ENCODE measurements at places on chromosomes 7 and 10. TPM values are rescaled to one million over a fixed set of nuclear protein-coding genes. Genes with fewer than 3 reads are reported as not detected.

- no peak for DNase-seq
Observed at GRCh38 chr7:6730343-6730633, 23.5 kb upstream of the ZNF12 start.

Gene AKR1C4
- not detected for total RNA-seq

- no peak for DNase-seq
Observed at GRCh38 chr10:88316292-88316861, 266.7 kb downstream of the RNLS start.

Gene NYAP1
- 5.4 TPM for total RNA-seq

DNA sequence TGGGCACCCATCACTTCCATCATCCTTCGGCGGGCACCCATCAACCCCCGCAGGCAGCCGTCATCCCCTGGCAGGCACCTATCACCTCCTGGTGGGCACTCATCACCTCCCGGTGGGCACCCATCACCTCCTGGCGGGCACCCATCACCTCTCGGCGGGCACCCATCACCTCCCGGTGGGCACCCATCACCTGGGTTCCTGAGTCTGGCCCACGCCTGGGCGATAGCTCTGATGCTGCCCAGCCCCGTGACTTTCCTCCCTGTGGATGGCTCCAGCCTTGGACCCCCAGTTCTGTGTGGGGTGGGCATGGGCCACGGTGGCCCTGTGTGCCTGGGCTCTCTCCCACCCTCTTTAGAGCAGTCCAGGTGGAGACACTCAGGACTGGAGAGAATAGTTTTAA lies 29.0 kb downstream of the PFKFB3 start:
- no peak for DNase-seq

Gene FAM241B
- not detected for total RNA-seq

Gene C10orf53
- total RNA-seq = not detected

GRCh38 chr7:47714669-47715607 lies 133.0 kb upstream of the TNS3 start:
- no peak for DNase-seq

DNA sequence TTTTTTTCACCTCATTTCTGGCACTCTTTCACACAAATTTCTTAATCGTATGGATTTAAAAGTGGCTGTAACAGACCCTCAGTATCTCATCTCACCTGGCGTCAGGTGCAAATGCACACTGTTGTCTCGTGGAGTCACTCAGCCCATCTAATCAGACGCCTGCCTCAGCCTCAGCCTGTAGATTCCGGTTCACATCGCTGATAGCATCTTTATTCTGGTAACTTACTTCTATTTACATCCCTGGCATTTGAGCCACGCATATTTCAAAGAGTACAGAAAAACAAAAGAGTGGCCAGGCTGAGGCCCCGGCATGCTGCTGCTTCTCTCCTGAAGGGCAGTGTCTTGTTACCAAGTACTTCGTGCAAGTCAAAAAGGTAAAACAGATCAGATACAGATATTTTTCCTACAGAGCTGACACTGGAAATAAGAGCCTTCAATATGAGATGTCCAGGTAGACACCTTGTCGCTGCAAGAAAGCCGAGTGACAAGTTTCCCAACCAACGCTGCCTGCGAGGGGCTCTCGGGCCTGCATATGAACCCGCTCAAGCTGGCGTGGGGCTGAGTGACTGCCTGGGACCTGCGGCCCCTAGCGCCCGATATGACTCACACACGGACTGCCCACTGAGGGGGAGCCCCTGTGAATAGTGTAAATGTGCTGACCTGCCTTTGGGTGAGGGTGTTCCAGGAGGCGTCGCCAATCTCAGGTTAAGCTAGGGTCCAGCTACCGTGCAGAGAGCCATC lies 4.3 kb downstream of the VIPR2 start:
- no peak for DNase-seq

Gene PALD1
- 276 TPM for total RNA-seq

- DNase-seq = peak; percentile 39
Observed at GRCh38 chr10:96512524-96513304, 1.0 kb downstream of the TLL2 start.

DNA sequence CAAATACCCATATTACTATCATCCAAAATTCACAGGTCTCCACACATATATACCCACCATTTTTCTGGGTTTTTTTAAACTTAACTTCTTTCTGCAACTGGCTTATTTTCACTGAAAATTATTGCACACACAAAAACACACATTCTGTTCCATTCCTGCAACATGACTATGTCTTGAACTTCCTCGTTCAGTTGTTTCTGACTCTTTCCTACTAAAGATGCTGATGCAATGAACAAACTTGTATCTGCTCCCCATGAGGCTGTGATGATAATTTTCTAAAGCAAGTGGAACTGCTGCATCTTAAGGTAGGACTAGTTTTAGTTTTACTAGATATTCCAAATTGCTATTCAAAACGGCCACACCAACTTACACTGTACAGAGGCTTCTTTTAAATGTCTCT lies 77.7 kb downstream of the OSBPL3 start:
- DNase-seq = no peak

- no peak for DNase-seq
Observed at GRCh38 chr10:48213047-48213446, 61.4 kb downstream of the FRMPD2 start.

DNA sequence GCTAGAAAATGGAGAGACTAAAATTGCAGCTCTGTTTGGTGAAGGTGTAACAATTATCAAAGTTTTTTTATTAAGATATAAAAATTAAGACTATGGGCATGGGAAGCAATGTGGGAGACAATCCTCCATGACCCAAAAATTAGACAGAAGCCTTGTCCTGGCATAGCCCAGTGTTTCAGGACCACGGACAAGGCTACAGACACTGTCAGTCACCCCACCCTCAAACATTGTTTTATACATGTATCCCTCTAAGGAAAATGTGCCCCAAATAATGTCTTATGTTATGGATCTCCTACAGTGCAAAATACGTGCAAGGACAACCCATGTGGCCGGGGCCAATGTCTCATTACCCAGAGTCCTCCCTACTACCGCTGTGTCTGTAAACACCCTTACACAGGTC lies 24.0 kb downstream of the HABP2 start:
- DNase-seq = peak; percentile 56

DNA sequence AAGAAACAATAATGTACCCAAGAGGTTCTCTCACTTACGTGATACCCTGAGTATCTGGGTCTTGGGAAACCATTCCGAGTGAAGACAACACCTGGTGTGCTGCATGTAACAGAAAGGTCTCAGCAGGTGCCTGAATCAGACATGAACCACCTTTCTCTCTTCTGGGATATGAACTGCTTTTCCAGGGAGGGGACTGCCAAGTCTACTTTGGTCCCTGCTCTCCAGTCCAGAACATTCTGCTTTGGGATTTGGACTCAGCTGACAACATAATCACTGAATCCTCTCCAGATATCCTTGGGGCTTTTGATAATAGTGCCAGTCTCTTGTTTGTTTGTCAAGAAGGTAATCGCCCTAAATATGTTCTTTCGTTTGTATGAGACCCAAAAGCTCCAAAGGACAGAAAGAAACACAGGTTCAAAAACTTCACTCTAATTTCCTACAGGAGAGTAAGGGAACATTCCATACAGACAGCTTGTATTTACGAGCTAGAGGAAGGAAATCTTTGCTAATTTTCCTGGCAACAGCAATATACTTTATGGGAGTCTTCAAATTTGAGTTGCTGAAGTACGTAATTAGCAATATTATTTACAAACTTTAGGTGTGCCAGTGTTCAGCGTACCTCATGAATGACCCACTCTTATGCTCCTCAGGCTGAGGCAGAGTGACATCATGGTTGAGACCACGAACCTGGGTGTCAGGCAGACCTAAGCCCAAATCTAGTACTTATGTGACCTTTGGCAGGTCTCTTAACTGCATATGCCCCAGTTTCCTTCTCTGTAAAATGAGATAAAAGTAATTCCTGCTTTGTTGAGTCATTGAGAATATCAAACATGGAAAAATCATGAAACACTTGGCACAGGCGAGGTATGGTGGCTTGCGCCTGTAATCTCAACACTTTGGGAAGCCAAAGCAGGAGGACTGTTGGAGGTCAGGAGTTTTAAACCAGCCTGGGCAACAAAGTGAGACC lies 5.4 kb downstream of the ABLIM1 start:
- peak; percentile 75 for DNase-seq

Gene ASB10
- not detected for total RNA-seq

- no peak for DNase-seq
Observed at GRCh38 chr10:46286991-46287693, at the start of gene ANTXRL. TSS of gene ANTXRL (plus strand) at chr10:46286997. CDS start at chr10:46287263, 266 bp downstream.

DNA sequence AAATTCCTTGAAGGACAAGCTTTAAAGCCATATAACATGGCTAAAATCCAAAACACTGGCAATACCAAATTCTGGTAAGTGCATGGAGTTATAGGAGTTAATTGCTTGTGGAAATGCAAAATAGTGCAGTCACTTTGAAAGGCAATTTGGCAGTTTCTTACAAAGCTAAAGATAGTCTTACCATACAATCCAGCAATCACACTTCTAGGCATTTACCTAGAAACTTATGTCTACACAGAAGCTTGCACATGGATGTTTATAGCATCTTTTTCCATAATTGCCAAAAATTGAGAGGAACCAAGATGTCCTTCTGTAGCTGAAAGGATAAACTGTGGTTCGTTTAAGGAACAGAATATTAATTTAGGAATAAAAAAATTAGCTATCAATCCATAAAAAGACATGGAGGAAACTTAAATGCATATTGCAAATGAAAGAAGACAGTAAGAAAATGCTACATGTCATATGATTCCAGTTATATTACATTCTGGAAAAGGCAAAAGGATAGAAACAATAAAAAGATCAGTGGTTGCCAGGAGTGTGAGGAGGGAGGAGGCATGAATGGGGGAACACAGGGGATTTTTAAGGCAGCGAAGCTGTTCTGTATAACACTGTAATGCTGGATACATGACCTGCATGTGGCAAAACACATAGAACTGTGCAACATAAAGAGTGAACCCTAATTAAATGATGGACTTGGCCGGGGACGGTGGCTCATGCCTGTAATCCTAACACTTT lies 51.9 kb downstream of the GNAT3 start:
- DNase-seq = no peak

Gene GIMAP1
- 28.2 TPM for total RNA-seq

Gene FAM25A
- total RNA-seq = not detected

DNA sequence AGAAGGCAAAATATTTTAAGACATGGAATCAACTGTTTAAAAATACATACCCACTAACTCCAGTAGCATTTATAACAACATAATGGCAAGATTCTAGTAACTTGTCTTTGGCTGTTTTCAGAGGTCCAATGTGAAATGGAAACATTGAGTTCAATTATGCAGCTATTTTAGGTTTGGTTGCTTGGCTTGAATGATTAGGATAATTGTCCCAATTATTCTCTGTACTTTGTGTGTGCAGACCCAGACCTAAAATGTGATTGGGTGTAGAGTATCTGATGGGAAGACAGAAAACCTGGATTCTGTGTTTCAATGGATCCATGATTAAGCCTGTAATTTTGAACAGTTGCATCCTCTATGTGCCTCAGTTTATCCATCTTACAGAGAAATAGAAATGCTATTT lies 392.7 kb upstream of the NFE2L3 start:
- DNase-seq = no peak

Gene SLC39A12
- total RNA-seq = under 0.01 TPM

DNA sequence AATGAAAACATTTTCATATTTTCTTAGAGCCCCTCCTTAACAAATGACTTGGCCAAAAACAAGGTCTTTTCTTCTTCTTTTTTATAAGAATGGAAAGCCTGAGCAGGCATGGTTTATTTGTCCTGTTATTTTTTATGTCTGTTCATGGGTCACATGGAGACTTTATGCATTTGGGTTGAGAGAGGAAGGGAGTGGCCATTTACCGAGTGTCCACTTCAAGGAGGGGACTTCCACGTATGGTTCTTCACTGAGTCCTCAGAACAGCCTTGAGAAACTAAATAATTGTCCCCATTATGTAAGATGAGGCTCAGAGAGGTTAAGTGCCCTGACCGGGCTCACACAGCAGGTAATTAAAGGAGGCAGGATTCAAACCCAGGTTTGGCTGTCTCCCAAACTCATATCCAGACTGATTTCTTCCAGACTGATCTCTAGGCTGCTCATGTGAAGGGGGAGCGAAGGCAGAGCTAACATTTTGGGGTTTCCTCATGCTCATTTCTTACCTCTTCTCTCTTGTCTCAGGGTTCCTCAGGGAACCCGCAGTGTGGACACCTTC lies 82.2 kb downstream of the CDH23 start:
- DNase-seq = no peak

GRCh38 chr10:31926765-31927564 lies 1.7 kb downstream of the ARHGAP12 start:
- peak; percentile 20 for DNase-seq

Gene HTRA1
- total RNA-seq = 54.7 TPM

GRCh38 chr7:33933611-33934281 lies 28.4 kb downstream of the BMPER start:
- DNase-seq = no peak

- DNase-seq = no peak
Observed at GRCh38 chr7:40996233-40996677, 706.6 kb downstream of the INHBA start.

- DNase-seq = no peak
Observed at GRCh38 chr7:29410996-29411395, 152.6 kb upstream of the PRR15 start.

- DNase-seq = peak; percentile 71
Observed at GRCh38 chr7:30796105-30796869, 25.1 kb downstream of the MINDY4 start.

Gene EN2
- not detected for total RNA-seq

DNA sequence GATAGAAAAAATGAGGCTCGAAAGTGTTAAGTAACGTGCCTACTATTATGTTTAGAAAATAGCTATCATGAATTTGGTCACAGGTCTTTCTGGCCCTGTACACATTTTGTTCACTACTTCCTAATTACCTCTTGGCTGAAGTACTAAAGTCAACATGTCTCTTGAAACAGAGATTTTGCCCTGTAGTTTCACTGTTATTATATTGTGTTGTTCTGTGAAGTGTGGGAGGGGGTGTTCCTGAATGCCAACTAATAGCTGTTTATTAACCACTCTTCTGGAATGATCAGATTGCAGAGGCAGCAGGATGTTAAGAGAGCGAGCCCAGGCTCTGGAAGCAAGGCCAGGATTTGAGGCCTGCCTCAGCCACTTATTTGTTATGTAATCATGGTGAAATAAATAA lies 72.1 kb downstream of the RNF133 start:
- DNase-seq = peak; percentile 5

Gene EEF1AKMT2
- 20.9 TPM for total RNA-seq

Data from dermis blood vessel endothelial cell (primary cell).